Stimulated activated CD8-positive, alpha-beta memory T cell treated with anti-CD3 and anti-CD28 coated beads, Interleukin-15, amount 100 ng/mL, for 24 hours (primary cell): ENCODE measurements at places on chromosomes 1 and 21.
A peak's percentile ranks its signal among the peaks of the same experiment; 100 is the strongest.

DNA sequence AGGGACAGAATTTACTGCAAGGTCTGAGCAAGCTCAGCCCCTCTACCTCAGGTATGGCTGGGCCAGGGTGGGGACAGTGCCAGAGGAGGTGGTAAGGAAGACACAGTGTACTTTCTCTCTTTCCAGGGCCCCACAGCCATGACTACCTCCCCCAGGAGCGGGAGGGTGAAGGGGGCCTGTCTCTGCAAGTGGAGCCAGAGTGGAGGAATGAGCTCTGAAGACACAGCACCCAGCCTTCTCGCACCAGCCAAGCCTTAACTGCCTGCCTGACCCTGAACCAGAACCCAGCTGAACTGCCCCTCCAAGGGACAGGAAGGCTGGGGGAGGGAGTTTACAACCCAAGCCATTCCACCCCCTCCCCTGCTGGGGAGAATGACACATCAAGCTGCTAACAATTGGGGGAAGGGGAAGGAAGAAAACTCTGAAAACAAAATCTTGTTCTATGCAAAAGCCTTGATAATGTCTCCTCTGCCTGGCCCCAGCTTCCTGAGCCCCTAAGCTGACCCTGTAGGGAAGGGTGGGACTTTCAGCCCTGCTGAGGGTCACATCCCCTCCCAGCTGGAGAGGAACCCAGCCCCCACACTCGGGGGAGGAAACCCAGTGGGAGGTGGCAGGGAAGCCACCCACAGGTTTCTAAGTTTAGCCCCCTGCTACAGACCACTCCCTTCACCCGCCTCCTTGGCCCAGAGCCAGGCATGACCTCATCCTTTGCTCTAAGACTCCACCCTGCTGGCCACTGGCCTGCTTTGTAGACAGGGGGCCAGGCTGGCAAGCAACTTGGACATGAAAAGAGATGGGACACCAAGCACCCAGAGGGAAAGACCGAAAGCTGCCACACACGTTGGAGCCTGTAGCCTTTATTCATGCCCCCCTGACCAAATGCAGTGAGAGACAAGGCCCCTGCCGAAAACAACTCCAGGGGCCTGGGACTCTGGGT lies 6.4 kb downstream of the RHOC start:
- DNase-seq, result peak; percentile 42

GRCh38 chr1:36752891-36753361 lies 270.2 kb upstream of the CSF3R start:
- DNase-seq, result no peak

DNA sequence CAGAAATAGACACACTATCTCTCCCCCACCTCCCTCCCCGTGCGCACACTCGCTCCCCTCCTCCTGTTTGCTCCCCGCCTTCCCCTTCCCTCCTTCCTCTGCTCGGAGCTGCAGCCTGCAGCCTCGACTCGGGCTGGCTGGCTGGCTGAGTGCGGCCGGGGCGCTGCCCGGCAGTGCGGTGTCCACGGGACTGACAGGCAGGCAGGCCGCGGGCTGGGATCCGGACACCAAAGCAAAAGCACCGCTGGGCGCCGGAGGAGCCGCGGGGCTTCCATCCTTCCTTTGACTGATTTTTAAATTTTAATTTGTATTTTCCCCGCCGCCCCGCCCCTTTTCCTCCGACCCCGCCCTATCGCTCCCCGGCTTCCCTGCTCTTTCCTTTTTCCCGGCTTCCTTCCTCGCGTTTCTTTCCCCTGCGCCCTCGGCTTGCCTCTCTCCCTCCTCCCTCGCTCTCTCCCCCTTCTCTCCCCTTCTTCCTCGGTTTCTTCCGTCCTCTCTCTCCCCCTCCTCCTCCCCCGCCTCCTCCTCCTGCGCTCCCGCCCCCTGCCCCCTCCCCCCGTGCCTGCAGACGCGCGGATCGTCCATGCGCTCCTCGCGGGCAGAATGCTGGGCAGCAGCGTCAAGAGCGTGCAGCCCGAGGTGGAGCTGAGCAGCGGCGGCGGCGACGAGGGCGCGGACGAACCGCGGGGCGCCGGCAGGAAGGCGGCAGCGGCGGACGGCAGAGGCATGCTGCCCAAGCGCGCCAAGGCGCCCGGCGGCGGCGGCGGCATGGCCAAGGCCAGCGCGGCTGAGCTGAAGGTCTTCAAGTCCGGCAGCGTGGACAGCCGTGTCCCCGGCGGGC lies 109.4 kb downstream of the NAV1 start:
- no peak for DNase-seq

- no peak for DNase-seq
These were observed 3.5 kb downstream of the MINDY1 start for GRCh38 chr1:151003180-151003579.

- DNase-seq, result no peak
These were observed 3.0 kb downstream of the FCAMR start for GRCh38 chr1:206967096-206967849.

DNA sequence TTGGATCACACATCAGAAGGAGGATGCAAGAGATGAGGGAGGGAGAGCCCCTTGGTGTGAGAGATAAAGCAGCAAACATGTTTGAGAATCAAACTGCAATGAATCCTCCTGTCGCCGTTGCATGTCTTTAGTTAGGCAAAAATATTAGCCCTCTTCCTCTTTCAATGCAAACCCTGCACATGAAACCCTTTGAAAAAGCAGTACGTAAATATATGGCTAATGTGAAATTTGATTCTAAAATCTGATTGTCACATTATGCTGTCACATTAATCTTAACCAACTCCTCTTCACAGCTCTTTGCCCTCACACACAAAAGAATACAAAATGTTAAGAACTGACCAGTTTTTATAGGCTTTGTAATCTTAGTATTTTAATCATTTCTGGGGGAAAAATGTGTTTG lies 63.4 kb downstream of the WDR64 start:
- DNase-seq, result no peak

- DNase-seq, result no peak
These were observed 73.1 kb downstream of the KCNJ6 start for GRCh38 chr21:37843191-37843590.

GRCh38 chr1:209485167-209485566 lies 98.3 kb upstream of the CAMK1G start:
- no peak for DNase-seq

DNA sequence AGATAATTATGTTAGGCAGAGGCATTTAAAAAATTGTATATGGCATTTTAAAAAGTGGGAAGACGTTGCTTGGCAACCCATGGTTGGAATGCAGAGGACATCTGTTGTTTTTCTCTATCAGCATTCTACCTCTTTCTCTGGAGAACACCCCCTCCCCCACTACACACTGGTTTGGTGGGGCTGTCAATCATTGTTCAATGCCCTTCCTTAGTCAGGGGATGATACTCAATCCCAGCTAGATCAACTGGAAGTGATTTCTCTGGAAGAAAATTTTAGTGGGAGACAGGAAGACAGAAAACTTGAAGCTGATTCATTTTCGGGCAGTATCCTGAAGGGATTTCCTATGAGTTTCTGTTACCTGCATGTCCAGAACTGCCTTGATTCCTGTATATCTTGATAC lies 35.7 kb upstream of the CAP1 start:
- DNase-seq, result no peak

- no peak for DNase-seq
These were observed 178.8 kb upstream of the ARHGEF16 start for GRCh38 chr1:3275471-3276340.

DNA sequence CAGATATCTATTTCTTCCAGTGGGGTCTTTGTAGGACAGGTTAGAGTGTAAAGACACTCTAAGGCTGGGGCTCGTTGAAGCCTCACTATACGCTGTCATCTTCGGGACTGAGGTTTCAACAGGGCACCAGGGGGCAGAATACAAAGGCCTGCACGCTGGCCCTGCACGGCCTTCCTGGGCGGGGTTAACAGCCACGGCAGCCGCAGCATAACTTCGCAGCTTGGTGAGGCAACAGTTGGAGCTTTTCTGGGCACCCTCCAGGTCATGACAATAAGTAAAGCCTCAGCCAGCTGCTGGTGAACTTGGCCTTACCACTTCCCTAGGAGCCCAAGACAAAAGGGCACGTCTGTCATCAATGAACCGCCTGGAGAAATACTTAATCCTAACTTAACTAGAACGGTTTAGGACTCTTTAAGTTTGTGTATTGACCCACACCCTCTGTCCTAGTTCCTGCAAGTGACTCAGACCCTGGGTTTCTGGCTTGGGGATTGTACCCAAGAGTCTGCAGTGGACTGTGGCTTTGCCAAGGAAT lies 2.3 kb upstream of the RUNX1 start:
- DNase-seq, result peak; percentile 52

GRCh38 chr1:97383797-97384196 lies 537.0 kb downstream of the DPYD start:
- no peak for DNase-seq

DNA sequence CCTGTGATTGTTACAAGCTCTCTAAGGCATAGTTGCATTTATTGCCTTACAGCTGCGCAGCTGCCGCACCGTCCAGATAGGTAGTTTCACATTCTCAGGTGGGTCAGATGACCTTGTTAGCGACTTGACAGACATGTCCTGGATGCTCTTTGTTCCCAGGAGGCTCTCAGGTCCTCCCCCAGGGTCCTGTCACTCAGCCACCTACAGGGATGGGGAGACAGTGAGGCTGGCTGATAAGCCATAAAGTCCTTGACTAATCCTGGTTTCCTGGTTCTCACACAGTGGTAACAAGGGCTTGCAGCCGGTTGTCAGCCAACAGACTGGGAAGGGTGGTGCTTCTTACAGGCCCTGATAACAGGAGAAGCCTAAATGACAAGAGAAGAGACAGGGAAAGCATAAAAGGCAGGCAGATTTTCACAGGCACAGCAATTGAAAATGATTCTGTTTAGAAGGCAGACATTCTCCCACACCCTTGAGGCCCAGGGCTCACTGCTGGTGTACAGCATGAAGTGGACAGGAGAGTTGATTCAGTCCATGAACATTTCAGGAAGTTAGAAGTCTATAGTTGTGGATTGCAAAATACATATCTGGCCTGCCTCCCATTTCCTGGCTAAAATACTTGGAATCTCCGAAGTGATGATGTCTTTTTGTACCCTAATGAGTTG lies 2.9 kb downstream of the ARF1 start:
- DNase-seq, result no peak

DNA sequence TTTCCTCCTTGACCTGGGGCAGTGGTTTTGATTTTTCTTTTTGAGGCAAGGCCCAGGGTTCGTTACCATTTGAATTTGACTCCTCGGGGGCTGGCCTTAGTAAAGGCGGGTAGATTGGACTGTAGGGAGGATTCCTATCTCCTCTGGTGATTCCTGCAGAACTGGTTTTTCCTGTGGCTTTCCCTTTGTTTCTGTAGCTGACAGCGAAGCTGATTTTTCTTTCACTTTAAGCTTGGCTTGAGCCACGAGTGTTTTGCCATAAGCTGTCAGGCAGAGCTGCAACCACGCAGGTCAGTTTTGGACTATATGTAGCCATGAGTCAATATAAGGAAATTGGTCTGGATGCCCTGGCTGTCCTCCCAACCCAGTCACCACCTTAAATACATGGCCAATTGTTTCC lies 28.7 kb upstream of the KCNJ15 start:
- DNase-seq, result no peak

DNA sequence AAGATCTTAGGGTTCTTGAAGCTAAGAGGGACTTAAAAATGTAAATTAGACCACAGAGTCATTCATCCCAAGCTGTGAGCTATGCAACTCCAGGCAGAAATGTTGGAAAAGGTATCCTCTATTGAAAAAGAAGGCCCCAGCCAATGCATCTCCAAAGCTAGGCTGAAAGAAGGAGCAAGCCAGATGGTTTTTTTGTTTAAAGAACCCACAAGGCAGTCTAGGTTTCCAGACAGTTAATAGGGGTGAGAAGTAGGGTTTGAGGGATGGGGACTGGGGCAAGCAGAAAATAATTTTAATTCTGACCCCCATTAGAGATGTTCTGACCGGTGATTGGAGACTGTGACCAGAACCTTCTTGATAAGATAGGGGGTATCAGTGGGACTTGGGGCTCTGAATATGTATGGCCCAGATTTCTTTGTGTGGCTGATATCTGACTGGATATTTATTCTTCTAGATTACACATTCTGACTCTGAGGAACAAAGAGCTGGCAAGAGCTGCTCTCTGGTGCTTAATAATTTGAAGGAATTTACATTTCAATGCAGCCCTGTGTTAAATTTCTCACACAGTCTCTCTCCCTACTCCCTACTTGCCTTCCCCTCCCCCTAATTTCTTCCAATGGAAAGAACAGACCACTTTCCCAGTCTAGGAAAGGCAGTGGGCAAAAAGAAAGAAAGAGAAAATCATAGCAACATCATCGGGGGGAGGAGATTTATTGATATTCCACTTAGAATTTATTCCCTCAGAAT lies 104.9 kb downstream of the NUF2 start:
- DNase-seq, result no peak

DNA sequence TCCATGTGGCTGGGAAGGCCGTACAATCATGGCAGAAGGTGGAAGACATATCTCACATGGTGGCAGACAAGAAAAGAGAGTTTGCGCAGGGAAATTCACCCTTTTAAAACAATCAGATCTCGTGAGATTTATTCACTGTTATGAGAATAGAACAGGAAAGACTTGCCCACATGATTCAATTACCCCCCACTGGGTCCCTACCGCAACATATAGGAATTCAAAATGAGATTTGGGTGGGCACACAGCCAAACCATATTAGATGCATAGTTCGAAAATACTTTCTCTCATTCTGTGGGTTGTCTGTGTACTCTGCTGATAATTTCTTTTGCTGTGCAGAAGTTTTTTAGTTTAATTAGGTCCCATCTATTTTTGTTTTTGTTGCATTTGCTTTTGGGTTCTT lies 990.3 kb downstream of the PLA2G4A start:
- no peak for DNase-seq

DNA sequence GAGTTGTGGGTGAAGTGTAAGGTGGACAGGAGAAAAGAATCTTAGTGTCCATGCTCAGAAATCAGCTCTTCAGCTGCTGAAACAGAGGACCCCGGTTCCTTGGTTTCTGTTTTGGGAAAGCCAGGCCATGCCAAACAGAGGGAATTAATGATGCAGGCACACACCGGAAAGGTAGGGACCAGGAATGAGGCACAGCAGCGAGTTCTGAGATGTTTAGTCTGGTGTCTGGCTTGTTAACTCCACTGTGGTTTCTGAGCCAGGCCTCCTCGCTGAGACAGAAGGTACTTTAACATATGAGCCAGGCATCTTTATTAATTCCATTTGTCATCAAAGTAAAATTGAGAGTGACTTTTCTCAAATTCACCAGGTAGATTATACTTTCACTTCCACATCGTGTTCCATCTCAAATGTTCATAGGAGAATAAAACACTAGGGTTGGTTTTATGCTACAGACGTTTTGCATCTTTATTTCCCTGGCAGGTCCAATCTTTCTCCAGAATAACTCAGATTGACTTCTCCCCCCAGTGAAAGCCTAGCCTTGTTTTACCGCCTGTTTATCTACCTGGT lies 23.5 kb downstream of the LRRC8D start:
- no peak for DNase-seq

DNA sequence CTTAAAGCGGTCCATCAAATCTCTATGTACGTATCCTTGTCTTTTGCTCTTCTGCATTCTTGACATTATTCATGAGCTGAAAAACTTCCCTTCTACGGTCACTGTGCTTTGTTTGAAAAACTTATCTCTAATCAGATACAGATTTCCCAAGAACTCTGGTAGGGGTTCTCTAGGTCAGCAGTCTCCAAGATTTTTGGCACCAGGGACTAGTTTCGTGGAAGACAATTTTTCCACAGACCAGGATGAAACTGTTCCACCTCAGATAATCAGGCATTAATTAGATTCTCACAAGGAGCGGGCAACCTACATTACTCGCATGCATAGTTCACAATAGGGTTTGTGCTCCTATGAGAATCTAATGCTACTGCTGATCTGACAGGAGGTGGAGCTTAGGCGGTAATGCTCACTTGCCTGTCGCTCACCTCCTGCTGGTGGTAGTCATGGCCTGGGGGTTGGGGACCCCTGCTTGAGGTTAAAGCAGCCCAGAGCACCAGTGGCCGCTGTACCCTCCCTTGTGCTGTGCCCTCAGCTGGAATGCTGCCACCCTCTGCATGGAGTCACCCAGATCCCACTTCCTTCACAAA lies 30.8 kb downstream of the AK2 start:
- DNase-seq, result no peak

- DNase-seq, result no peak
These were observed 25.9 kb downstream of the PCNX2 start for GRCh38 chr1:233269656-233270055.
